ENCODE measurements at places on chromosomes 12 and 14.

GRCh38 chr12:10551375-10551774 lies 45.7 kb downstream of the EIF2S3B start:
- DNase-seq = no peak

DNA sequence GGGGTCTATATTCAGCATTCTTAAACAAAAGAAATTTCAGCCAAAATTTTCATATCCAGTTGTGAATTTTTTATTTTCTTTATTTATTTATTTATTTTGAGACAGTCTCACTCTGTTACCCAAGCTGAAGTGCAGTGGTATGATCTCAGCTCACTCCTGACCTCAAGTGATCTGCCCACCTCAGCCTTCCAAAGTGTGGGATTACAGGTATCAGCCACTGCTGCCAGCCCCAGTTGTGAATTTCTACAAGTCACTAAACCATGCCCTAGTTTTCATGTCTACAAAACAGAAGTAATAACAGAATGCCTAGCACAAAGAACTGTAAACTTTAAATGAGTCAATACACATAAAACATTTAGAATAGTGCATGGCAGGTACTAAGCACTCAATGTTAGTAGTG lies 254.2 kb downstream of the C12orf50 start:
- DNase-seq = no peak

- DNase-seq = no peak
Observed at GRCh38 chr14:50947446-50947845, 3.2 kb upstream of the PYGL start.

GRCh38 chr12:109779382-109779781 lies 53.8 kb downstream of the TRPV4 start:
- no peak for DNase-seq

DNA sequence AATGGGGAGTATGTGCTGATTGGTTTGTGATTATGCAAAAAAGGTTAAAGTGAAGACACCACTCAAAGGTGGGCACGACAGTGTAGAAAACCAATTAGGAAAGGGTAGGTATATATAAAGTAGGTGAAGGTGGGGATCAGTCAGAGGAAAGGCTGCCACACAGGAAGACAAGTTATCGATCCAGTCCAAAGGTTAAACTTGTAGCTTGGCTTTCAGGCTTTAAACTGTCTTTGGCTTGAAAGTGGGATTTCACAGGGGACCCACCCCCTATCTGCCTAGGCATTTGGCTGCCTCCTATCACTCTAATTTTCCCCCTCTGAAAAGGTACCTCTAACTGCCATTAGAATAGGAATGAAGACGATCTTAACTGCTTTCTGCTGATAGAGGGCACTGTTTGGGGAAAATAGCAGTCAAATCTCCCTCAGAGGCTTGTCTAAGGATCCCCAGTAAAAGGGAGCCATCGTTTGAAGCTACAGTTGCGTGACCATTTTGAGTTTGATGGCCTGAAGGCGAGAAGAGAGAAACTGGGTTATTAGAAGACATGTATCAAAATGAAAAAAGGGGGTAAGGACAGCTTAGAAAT lies 250.2 kb downstream of the GPHN start:
- DNase-seq = no peak

GRCh38 chr14:57352396-57353170 lies 37.8 kb upstream of the NAA30 start:
- DNase-seq = no peak

DNA sequence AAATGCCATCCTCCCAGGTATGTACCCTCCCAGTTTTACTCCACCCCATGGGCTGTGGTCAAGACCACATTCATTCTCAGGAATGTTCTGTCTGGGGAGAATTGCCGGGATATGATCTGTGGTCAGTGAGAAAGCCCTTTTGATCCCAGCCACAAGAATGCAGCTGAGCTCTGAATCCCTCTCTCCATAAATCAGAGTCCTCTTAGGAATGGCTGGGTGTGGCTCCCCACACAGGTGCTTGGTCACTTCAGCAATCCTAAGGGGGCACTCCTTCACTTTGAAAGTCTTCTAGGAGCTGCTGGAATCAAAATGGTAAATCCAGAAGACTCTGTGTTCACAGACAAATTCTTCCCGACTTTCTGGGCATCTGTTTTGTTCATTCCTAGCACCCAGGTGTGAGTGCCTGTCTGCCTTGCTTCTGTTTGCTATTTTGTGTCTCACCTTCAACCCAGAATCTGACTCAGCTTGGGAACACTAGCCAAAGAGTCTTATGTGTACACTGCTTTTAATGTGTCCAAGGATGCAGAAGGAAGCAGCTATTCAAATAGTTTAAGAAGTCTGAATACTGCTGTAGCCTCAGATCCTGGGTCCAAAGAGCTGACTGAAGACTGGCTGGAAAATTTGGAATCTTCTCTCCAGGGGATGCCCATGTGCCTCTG lies 144.6 kb upstream of the CDKN3 start:
- no peak for DNase-seq

GRCh38 chr12:121766290-121767039 lies 27.0 kb downstream of the RHOF start:
- DNase-seq = no peak

GRCh38 chr12:100253437-100253836 lies 13.4 kb downstream of the DEPDC4 start:
- DNase-seq = no peak

- DNase-seq = no peak
Observed at GRCh38 chr12:49478949-49479664, 59.7 kb upstream of the KCNH3 start.

GRCh38 chr14:106094654-106095189 lies 568.3 kb downstream of the TMEM121 start:
- no peak for DNase-seq

All from NCI-H1417 treated with DMSO at 0.1 percent for 48 hours (cell line).